Fibroblast of skin of right quadriceps (primary cell): ENCODE measurements at places on chromosomes 1 and 21.

DNA sequence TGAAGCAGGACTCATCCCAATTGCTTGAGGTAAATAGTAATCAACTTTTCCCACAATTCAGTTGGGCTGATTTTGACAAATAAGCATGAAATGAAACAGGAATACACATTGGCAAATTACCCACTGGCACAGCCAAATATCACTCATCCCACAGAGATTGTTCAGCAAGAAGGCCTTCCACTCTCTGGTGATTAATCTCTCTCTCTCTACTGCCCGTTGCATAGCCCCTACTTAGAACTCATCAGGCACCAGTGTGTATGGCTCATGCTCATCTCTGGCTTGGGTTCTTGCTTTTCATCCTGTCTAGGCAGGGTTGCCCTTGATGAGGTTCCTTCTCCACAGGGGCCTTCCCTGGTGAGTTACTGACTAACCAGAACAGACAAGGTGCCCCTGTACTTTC is 1.1 kb downstream of the BSDC1 start:
- DNase-seq = no peak

- DNase-seq = no peak
These were observed 111.6 kb downstream of the CYYR1 start for GRCh38 chr21:26461500-26461899.

DNA sequence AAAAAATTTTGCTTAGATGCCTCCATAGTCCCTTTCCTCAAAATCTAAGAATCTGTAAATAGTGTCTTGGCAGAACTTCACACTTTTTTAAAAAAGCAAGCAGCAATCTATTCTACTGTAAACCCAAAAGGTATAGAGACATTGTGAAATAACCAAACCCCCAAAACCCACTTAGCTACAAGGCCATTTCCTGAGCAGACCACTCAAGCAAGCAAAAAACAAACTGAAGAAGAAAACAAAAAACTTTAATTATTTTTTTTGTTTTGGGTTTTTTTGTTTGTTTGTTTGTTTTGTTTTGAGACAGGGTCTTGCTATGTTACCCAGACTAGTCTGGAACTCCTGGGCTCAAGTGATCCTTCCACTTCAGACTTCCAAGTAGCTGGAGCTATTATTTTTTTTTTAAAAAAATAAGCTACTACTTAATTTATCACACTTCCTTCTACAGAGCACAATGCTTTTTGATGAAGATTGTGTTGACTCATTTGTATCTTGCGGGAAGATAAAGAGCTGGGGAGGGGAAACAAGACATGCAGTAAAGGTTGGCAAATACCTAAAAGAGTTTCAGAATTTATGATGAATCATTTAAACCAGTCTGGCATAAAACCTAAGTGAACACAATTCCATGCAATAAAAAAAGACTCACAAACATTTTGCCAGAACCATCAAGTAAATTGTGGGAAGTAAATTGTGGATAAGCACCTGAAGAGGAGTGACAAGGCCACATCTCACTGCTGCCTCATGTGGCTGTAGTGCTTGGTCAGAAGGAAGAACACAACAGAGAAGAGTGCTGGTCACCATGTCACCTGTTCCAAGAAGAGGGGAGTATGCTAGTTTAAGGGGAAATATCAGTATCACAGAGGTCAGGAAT is 2.7 kb upstream of the PTPN22 start:
- DNase-seq = peak; percentile 17

- no peak for DNase-seq
These were observed 194.4 kb upstream of the AJAP1 start for GRCh38 chr1:4460052-4460451.

GRCh38 chr1:86825319-86825718 is 88.6 kb downstream of the SELENOF start:
- peak; percentile 51 for DNase-seq
